ENCODE measurements at places on chromosomes 13 and 19.

DNA sequence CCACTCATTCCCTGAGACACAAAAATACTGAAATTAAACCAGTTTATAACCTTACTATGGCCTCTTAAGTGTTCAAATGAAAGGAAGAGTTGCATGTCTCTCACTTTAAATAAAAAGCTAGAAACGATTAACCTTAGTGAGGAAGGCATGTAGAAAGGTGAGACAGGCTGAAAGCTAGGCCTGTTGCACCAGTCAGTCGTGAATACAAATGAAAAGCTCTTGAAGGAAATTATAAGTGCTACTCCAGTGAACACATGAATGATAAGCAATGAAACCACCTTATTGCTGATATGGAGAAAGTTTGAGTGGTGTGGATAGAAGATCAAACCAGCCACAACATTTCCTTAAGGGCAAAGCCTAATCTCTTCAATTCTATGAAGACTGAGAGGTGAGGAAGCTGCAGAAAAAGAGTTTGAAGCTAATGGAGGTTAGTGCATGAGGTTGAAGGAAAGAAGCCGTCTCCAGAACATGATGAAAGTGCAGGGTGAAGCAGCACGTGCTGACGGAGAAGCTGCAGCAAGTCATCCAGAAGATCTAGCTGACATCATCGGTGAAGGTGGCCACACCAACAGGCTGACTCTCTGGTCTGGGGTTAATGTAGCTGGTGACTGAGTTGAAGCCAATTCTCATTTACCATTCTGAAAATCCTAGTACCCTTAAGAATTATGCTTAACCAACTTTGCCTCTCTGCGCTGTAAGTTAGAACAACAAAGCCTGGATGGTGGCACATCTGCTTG lies 94.5 kb upstream of the TEX29 start:
- DNase-seq = no peak

- DNase-seq = peak; percentile 73
Measured at GRCh38 chr13:90201202-90201601, 1146.3 kb upstream of the MIR17HG start.

DNA sequence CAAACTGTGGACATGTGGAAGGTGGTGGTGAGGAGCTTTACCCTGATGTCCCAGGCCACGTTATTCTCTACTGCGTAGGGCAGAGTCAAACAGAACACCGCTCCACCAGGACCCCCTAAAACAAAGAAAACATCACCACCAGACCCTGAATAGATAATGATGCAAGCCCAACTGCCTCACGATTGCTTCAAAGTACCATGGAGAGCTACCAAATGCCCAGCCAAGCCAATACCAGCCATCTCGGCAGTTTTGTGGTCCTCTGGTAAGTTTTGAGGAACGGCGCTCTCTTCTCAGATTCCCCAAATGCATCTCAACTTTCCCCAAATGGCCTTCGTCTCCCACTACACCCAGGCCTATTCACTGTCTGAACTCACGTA lies 5.6 kb downstream of the RANBP3 start:
- DNase-seq = no peak

GRCh38 chr19:2034729-2035589 lies 16.1 kb downstream of the MKNK2 start:
- peak; percentile 41 for DNase-seq

DNA sequence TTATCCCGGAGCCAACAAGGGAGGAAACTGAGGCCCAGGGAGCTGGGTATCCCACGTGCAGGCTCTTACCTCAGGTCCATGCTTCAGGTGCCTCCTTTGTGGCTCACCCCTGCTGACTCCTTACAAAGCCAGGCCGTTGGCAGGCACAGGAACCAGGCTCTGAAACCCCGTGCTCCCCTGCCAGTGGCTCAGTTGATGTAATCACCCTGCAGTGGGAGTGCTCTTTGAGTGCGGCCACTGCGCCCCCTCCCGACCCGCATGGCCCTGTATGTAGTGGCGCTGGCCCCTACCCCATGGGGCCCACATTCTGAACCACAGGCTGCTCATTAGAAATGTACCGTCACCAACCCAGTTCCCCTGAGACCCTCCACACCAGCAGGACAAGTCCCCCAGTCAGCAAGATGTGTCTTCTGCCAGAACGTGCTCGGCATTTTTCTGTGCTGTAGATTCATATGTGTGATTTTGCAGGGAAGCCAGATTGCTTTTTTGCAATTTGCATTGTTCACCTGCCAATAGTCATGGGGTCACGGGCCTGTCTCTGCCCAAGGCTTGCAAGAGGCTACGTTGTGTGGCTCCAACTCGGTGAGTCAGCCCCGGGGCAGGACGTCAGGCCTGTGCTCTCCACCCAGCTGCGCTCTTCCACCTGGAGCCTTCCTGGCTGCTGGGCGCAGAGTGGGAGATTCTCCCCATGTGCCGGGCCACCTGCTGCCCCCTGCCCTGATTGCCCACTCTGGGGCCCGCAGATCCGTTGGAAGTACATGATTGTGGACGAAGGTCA lies 60.3 kb downstream of the SMARCA4 start:
- DNase-seq = peak; percentile 27

DNA sequence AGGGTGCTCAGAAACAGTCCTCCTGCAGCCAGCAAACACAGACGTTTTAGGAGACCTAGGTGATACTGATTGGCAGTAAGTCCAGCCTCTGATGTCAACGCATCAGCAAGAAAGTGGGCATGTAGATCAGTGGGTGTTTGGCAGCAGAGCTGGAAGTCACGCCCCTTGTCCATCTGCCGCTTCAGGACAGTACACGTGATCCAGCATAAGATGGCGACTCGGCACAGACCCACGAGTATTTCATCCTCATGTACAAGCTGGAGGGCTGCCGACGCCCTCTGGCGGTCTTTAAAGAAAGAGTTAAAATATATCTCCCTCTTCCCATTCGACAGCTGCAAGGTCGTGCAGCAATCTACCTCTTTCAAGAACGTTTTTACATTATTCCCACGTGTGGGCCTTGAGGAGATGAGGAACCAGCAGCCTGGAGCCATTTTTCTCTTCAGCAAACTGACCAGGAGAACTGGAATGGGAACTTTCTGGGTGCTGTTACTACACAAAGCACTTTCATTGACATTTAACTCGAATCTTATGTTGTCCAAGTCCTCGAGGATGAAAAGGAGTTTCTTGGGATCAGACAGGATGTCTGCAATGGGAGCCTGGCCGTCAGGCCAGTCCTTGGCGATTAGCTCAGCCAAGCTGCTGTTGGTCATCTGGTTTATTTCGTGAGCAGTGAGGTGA lies 22.3 kb downstream of the NLRP11 start:
- DNase-seq = peak; percentile 57

- no peak for DNase-seq
Measured at GRCh38 chr19:51595190-51596175, 24.4 kb downstream of the ZNF175 start.

- DNase-seq = peak; percentile 29
Measured at GRCh38 chr13:36979361-36980050, 19.6 kb downstream of the ALG5 start.

DNA sequence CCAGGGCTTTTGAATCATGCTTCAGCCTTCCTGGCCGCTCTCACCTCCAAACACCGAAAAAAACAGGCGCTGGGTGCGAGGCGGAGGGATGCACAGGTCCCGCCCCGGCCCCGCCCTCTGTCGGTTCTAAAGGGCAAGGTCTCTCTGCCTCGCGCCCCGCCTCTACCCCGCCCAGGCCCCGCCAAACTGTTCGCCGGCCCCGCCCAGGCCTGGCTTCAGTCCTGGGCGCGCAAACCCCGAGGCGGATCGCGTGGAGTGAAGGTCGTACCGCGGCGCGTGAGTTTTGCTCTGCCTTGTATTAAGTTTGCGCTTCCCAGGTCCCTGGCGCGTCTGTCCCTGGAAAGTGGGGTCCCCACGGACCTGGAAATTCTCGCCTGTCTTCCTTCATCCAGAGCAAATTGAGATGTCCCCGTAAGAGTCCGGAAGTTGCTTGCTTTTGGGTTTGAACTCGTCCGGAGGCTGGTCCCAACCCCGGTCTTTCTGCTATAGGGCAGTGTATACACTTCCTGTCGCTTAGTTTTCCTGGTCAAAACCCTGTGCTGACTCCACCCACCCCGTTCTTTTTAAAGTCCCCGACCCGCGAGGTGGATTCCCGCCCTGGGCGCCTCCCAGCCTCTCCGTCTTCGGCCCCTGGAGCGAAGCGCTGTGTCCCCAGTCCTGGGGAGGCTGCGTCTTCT lies 8.4 kb downstream of the ZNF808 start:
- DNase-seq = peak; percentile 70

GRCh38 chr13:30928978-30929377 lies 3.5 kb upstream of the TEX26 start:
- DNase-seq = no peak

DNA sequence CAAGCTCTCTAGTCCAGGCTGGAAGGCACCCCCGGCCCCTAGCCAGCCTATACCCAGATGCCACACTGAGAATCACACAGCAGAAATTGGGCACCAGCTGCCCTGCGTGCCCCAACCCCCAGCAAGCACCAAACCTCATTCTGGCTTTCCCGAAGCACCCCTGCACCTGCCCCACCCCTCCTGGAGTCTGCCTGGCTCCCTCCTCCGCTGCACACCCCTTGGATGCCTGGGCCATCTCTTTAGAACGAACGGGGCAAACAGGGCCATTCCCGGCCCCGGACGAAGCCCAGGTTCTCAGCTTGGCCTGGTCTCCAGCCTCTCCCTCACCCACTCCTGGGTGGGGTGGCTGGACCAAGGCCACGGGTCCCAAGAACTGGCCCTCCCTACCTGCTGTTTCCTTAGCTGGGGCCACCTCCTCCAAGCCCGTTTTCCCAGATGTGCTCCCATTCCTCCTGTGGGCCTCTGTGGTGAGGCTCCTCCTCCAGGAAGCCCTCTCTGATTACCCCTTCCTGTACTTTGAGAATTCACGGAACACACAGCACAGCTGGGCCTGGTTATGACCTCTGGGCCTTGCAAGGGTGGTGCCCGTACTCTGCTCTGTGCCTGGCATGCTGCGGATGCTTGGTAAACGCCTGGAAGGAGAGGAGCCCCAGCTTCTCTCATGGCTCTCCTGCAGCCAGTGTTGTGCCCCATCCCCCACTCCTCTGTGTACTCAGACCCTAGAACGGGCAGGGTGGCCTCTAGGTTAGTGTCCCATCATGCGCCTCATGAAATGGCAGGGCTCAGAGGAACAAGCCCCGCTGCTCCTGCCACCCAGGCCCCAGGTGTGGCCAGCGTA lies 21.4 kb downstream of the CEBPG start:
- DNase-seq = no peak

DNA sequence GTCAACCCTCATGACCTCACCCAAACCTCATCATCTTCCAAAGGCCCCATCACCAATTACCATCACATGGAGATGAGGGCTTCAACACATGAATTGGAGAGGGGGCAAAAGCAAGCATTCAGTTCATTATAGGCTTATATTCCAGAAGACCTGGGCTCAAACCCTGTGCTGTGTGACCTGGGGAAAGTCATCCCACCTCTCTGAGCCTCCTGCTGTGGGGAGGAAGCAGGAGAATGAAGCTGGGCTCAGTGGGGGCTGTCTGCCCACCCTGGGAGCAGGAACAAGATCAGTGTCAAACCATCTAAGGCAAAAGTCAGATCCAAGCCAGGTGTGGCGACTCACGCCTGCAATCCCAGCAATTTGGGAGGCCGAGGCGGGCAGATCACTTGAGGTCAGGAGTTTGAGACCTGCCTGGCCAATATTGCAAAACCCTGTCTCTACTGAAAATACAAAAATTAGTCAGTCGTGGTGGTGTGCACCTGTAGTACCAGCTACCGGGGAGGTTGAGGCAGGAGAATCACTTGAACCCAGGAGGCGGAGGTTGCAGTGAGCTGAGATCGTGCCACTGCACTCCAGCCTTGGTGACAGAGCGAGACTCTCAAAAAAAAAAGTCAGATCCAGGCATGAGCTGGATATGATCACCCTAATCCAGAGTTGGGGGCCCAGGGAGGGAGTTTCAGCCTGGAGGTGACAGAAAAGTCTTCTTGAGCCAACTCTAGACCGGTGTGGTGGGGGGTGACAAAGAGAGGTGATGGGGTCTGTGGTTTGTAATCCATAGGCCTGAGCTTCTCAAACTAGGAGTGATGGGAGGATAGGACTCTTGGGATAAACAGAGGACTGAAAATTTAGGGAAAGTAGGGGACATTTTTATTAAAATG lies 1.6 kb upstream of the TPM4 start:
- no peak for DNase-seq

DNA sequence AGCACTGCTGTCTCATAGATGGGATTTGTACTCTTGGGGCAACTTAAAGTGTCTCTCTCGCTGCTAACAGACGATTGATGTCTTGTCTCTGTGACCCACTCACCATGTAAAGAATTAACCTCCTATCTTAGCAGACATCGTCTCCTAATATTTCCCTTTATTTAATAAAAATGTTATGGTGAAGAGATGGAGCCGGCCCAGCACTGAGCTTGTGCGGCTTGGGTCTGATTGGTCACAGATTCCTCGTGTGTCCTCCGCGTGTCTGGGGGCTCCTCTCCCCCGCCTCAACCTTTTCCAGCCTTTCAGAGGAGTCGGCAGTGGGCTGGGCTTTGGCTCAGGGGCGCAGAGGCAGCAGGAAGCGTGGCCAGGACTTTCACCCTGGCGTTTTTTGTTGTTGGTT lies 13.2 kb upstream of the CRTC1 start:
- DNase-seq = no peak

DNA sequence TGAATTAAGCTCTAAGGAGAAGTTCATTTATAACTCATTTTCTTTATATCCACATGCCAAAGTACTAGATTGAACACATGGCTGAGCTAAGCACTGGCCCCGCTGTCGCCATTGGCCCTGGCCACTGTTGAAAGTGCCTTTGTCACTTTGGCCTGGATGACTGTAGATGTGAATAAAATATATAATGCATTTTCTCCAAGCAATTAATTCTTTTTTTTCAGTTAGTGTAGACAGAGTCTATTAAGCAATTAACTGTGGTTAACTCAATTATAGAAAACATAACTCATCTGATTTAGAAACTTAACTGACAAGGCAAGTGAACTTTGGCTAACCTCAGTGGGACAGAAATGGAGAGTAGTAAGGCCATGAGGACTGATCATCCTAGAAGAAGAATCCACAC lies 965.6 kb downstream of the EFNB2 start:
- no peak for DNase-seq

DNA sequence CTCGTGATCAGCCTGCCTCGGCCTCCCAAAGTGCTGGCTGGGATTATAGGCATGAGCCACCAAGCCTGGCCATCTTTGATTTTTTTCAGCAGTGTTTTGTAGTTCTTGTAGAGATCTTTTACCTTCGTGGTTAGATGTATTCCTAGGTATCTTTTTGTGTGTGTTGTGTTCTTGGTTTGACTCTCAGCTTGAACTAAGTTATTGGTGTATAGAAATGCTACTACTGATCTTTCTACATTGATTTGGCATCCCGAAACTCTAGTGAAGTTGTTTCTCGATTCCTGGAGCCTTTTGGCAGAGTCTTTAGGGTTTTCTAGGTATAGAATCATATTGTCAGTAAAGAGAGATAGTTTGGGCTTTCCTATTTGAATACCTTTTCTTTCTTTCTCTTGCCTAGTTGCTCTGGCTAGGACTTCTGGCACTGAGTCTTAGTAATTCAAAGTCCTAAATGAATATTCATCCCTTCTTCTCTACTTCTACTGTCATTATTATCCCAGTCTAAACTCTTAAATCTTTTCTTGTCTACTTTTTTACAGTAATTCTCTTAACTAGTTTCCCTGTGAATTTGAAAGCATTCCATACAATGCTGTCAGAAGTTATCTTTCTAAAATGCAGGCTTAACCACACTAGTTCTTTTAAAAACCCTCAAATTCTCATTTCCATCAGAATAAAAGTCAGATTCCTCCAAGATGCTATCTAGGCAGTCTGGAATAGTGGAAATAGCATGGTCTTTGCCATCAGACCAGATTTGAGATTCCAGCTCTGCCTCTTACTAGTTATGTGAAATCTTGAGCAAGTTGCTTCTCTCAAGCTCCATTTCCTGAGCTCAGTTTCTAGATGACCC lies 7.0 kb downstream of the GPR18 start:
- no peak for DNase-seq

- DNase-seq = no peak
Measured at GRCh38 chr19:5651361-5651760, 28.5 kb downstream of the SAFB start.
